ENCODE measurements at places on chromosomes 6 and 20.

GRCh38 chr6:12125396-12125795 lies 113.3 kb downstream of the HIVEP1 start:
- no peak for DNase-seq

GRCh38 chr6:96704713-96705112 lies 132.6 kb downstream of the GPR63 start:
- no peak for DNase-seq

GRCh38 chr6:64238071-64238470 lies 602.5 kb downstream of the PHF3 start:
- no peak for DNase-seq

- no peak for DNase-seq
Measured at GRCh38 chr6:45658400-45658799, 280.7 kb upstream of the SUPT3H start.

DNA sequence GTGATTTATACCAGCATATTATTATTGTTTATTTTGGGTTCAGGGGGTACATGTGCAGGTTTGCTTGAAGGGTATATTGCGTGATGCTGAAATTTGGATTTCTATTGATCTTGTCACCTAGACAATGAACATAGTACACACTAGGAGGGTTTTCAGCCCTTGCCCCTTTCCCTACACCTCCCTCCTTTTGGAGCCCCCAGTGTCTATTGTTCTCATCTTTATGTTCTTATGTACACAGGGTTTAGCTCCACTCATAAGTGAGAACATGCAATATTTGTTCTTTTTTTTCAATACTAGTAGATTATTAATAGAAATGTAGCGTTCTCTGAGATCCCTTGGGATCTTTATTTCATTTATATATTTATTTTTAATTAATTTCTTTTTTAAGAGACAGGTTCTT lies 79.2 kb upstream of the MRAP2 start:
- no peak for DNase-seq

- peak; percentile 69 for DNase-seq
Measured at GRCh38 chr6:53718597-53719460, 53.3 kb upstream of the KLHL31 start.

DNA sequence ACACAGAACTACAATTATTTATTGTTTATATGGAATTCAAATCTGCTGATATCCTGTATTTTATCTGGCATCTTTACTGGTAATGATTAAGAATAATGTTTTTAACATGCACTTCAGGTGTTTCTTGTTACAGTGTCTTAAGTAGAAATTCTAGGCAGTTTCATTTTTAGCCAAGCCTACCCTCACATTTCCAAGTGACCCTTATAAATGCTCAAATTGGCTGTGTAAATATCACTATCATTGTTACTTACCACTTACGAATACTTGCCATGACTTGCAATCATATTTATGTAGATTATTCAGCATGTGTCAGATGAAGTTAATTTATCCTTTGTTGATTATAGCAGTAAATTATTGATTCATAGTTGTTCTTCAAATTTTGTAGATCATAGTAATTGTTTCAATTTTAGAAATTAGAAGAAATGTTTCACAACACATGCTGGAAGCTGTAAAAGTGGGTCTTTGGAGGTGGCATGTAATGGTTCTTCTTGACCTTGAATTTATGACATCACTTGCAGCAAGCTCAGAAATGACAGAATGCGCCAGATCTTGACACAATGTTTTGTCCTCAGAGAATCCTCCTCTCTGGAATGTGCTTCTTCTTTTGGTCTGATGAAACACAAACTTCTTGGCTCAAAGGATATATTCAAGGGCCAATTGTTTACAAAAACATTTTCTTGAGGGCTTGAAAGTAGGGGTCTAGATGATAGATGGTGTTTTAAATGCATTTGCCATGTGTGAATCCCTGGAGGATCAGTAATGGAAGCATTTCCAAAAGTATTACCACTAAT lies 471.8 kb downstream of the COL12A1 start:
- DNase-seq, result no peak

GRCh38 chr20:15653396-15654207 lies 919.6 kb downstream of the KIF16B start:
- DNase-seq, result no peak

DNA sequence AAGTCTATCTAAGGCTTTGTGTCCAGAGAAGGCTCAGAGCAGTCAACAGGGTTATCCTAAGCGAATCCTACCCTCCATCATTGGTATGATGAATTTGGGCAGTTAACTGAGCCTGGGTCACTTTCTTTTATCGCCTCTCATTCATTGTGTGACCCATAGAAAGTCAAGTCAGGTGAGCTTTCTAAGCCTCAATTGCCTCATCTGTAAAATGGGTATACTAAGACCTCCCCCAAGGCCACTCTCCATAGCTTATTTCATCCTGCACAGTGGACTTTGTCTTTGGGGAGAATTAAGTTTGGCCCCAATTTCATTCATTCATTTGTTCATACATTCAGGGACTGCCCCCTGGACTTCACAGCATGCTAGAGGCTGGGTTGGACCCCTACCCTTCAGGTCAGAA lies 110.5 kb downstream of the DHX35 start:
- DNase-seq, result no peak

- DNase-seq, result peak; percentile 81
Measured at GRCh38 chr20:47315339-47316056, 41.0 kb downstream of the ZMYND8 start.

- DNase-seq, result peak; percentile 56
Measured at GRCh38 chr6:125363039-125363823, 61.5 kb upstream of the HDDC2 start.

- peak; percentile 86 for DNase-seq
Measured at GRCh38 chr20:4014031-4014474, 1.3 kb downstream of the RNF24 start.

Measured in kidney glomerular epithelial cell (primary cell).